NCI-H345 (cell line): ENCODE measurements at places on chromosomes 6 and 20.

GRCh38 chr20:348972-349841 is 2.3 kb downstream of the NRSN2 start:
- DNase-seq, result no peak

DNA sequence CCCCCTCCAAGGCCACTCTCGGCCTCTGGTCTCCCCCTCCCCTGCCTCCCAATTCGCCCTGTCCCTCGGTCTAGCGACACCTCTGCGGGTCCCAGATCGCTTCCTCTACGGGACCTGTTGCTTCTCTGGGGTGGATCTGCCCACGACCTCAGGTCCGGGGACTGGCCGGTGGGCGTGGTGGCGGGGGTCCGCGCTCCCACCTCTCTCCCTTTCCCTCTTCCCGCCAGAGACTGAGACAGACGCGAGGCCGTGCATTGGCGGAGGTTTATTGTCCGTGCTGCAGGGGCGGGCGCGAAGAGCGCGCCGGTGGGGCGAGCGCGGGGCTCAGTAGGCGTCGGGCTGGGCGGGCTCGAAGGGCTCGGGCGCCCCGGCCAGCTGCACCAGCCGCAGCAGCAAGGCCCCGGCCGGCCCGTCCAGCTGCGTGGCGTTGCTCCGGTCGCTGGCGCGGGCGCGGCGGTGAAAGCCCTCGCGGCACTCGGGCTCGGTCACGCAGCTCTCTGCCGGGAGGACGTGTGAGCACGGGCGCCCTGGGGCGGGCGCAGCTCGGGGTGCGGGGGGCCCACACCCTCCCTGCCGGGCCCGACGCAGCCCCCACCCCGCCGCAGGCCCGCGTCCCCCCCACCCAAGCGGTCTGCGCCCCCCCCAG is 2.1 kb downstream of the AVP start:
- no peak for DNase-seq

DNA sequence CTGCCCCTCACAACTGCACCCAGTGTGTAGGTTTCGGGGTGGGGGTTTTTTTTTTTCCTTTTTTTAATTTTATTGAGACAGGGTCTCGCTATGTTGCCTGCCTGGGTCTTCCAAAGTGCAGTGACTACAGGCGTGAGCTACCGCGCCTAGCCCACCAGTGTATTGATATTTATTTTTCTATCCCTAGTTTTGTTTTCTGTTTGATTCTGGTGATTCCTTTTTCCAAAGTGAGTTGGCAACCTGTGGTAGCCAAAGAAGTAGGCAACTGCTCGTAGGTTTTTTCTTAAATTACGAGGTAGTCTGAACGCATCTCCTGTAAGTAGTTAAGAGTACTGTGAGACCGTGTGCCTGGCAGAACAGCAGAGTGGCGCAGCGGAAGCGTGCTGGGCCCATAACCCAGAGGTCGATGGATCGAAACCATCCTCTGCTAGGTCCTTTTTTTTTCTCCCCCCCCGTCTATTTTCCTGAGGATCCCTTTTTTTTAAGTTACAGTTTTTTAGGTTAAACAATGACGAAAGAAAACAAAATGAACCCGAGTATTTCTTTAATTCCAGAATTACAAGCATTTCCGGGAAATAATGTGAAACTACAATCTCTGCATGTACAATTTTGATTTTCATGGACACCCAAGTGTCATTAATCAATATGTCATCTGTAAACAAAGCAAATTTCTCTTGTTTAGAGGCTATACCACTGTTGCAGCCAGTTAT is 78.7 kb upstream of the BTN3A2 start:
- DNase-seq, result peak; percentile 76

GRCh38 chr6:166446146-166446545 is 63.4 kb upstream of the MPC1 start:
- no peak for DNase-seq

- DNase-seq, result no peak
Measured at GRCh38 chr6:144730088-144730645, 445.0 kb downstream of the UTRN start.

DNA sequence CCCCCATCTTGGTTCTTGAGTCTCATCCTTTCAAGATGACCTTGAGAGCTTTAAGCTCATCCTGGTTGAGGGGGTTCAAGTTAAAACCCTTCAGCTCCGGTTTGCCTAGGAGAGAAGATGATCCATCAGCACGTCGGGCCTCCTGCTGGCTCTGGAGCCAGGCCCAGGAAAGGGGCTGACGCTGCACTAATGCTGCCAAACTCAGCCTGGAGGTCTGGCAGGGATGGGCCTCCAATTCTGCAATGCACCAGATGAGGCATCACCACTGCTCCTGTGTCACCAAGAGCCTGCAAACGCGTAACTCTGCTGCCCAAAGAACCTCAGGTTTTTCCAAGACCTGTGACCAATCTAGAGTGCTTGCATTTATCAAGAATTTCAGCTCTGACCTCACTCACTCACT is 6.1 kb downstream of the PDRG1 start:
- no peak for DNase-seq

DNA sequence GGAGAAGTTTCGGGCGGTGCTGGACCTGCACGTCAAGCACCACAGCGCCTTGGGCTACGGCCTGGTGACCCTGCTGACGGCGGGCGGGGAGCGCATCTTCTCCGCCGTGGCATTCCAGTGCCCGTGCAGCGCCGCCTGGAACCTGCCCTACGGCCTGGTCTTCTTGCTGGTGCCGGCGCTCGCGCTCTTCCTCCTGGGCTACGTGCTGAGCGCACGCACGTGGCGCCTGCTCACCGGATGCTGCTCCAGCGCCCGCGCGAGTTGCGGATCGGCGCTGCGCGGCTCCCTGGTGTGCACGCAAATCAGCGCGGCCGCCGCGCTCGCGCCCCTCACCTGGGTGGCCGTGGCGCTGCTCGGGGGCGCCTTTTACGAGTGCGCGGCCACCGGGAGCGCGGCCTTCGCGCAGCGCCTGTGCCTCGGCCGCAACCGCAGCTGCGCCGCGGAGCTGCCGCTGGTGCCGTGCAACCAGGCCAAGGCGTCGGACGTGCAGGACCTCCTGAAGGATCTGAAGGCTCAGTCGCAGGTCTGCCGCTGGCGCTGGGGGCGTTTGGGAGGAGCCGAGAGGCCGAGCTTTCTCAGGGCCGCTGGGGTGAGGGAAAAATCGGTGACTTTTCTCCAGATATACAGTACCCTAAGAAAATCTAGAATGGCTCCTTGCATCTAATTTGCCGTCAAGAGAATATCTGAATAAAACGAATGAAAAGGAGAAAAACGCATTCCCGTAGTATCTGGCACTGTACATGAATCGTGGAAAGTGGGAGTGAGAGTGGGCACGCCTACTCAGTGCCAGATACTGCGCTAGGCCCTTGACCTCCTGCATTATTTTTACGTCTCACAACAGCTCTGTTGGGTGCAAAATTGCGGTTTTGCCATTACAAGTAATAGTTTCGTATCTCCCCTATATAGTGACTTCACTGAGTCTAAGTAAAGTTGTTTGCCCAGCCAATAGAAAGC is 1.0 kb downstream of the CALHM6 start:
- DNase-seq, result peak; percentile 31

- no peak for DNase-seq
Measured at GRCh38 chr6:96420294-96420693, 101.3 kb upstream of the UFL1 start.
